Activated CD8-positive, alpha-beta memory T cell treated with anti-CD3 and anti-CD28 coated beads, Interleukin-2, amount 10 ng/mL, durations not matched to agents 7 days and 5 days (primary cell): ENCODE measurements at places on chromosomes 2 and 18. TPM values are rescaled to one million over a fixed set of nuclear protein-coding genes. Genes with fewer than 3 reads are reported as not detected.

Gene NT5C1B
- total RNA-seq = not detected

Gene UGT1A7
- total RNA-seq = not detected

Gene UCN
- total RNA-seq = 1.1 TPM

Gene EHBP1
- total RNA-seq = 22.7 TPM

Gene MEP1B
- total RNA-seq = 0.20 TPM

Gene PNPT1
- 67.6 TPM for total RNA-seq

Gene PLCL1
- 0.26 TPM for total RNA-seq

Gene ALPP
- total RNA-seq = not detected

Gene ERBB4
- total RNA-seq = not detected

GRCh38 chr2:168929031-168929430 lies 27.9 kb downstream of the G6PC2 start:
- no peaks in the 10 kb centered on the region for H3K4me1 ChIP-seq
- H3K36me3 ChIP-seq = no peaks in the 10 kb centered on the region
- H3K4me3 ChIP-seq = no peak overlapping the region

GRCh38 chr18:49029628-49030027 lies 78.9 kb upstream of the SMAD7 start:
- peaks cover 21% of the 10 kb centered on the region for H3K4me1 ChIP-seq
- no peaks in the 10 kb centered on the region for H3K36me3 ChIP-seq
- no peak overlapping the region for H3K27ac ChIP-seq
- peak; percentile 33 for DNase-seq

DNA sequence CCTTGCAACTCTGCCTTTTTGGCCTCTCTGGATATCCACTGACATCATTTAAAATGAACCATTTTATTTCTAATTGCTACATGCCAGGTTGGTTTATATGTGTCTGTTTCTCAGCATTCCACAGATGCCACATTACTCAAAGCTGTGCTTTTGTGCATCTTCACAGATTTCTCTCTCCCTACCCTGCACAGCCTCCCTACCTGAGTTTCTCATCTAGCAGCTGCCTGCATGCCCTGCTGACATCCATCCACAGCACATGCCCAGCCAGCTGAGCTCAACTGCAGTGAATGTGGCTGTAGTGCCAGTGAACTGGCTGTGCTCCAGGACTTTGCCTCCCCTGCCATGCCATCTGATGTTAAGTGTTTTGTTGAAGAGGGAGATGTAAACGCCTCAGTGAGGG lies 44.5 kb downstream of the PKP4 start:
- peaks cover 15% of the 10 kb centered on the region for H3K4me1 ChIP-seq
- H3K36me3 ChIP-seq = peaks cover 2% of the 10 kb centered on the region
- H3K4me3 ChIP-seq = no peak overlapping the region
- no peak overlapping the region for H3K27ac ChIP-seq
- H3K27me3 ChIP-seq = no peaks in the 10 kb centered on the region

GRCh38 chr2:54077088-54077900 lies 38.1 kb upstream of the ACYP2 start:
- no peak for DNase-seq
- no peak overlapping the region for H3K27ac ChIP-seq
- H3K4me3 ChIP-seq = no peak overlapping the region
- H3K4me1 ChIP-seq = peaks cover 42% of the 10 kb centered on the region
- H3K36me3 ChIP-seq = peaks cover 6% of the 10 kb centered on the region

GRCh38 chr2:76684756-76685155 lies 837.4 kb downstream of the LRRTM4 start:
- DNase-seq = no peak
- no peaks in the 10 kb centered on the region for H3K36me3 ChIP-seq
- H3K27me3 ChIP-seq = no peaks in the 10 kb centered on the region

DNA sequence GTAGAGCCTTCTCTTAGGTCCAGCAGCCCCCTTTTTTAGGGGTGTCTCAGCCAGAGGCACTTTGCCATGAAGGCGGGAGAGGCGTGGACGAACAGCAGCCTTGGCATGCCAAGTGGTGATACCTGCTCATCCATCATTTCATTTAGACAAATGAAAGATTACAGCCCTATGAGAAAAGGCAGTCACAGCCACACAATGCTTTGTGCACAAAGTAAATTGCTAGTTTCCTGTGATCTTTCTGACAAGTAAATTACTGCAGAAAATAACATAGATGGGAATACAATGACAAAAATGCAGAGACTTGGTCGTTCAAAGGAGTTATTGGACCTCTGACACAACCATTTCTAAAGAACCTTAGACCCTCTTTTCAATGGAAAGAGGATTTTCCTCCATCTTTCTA lies 94.9 kb downstream of the RND3 start:
- no peak for DNase-seq
- no peaks in the 10 kb centered on the region for H3K36me3 ChIP-seq
- H3K27ac ChIP-seq = no peak overlapping the region
- H3K4me1 ChIP-seq = no peaks in the 10 kb centered on the region

DNA sequence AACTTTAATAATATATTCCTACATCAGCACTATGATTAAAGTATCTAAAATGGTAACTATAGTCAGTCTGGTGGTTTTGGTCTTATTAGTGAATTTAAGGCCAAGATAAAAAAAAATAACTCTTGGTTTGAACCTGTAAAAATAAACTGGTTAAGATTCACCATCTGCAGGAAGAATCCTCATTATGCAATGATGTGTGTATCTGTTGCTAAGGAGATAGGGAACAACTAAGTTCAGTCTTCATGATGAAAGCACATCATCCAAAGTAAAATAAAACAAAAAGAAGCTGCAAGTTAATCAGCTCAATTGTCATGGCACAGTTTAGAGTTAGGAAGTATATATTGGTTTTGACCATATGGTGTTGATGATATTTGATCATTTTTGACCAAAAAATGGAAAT lies 466.0 kb downstream of the NYAP2 start:
- DNase-seq = no peak
- H3K4me1 ChIP-seq = no peaks in the 10 kb centered on the region
- H3K4me3 ChIP-seq = no peak overlapping the region
- H3K36me3 ChIP-seq = no peaks in the 10 kb centered on the region
- H3K27ac ChIP-seq = no peak overlapping the region
- no peaks in the 10 kb centered on the region for H3K27me3 ChIP-seq

- no peak overlapping the region for H3K4me3 ChIP-seq
- peaks cover 1% of the 10 kb centered on the region for H3K4me1 ChIP-seq
- H3K36me3 ChIP-seq = no peaks in the 10 kb centered on the region
- no peak overlapping the region for H3K27ac ChIP-seq
Measured at GRCh38 chr2:181573140-181573736, 83.7 kb downstream of the CERKL start.

GRCh38 chr2:203500951-203501350 lies 34.1 kb downstream of the RAPH1 start:
- H3K4me3 ChIP-seq = no peak overlapping the region
- H3K27me3 ChIP-seq = no peaks in the 10 kb centered on the region
- H3K4me1 ChIP-seq = no peaks in the 10 kb centered on the region
- H3K36me3 ChIP-seq = no peaks in the 10 kb centered on the region
- H3K27ac ChIP-seq = no peak overlapping the region

DNA sequence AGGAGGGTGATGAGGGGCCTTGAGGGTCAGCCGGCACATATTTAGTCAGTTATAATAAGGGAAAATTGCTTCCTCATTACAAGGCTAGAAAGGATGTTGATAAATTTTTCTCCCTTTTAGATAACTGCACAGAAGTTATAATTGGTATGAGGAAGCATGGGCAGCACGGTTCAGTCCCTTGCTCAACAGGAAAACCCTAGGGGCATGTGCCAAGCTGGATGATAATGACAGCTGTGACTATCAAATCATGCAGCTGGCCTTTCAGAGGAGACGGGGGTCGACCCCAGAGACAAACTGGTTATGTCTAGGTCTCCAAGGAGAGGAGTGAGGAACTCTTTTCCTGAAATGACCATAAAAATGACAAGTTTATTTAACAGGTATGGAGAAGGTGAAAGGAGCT lies 448.1 kb upstream of the VRK2 start:
- H3K36me3 ChIP-seq = no peaks in the 10 kb centered on the region
- H3K4me1 ChIP-seq = no peaks in the 10 kb centered on the region
- no peak for DNase-seq
- no peak overlapping the region for H3K27ac ChIP-seq

DNA sequence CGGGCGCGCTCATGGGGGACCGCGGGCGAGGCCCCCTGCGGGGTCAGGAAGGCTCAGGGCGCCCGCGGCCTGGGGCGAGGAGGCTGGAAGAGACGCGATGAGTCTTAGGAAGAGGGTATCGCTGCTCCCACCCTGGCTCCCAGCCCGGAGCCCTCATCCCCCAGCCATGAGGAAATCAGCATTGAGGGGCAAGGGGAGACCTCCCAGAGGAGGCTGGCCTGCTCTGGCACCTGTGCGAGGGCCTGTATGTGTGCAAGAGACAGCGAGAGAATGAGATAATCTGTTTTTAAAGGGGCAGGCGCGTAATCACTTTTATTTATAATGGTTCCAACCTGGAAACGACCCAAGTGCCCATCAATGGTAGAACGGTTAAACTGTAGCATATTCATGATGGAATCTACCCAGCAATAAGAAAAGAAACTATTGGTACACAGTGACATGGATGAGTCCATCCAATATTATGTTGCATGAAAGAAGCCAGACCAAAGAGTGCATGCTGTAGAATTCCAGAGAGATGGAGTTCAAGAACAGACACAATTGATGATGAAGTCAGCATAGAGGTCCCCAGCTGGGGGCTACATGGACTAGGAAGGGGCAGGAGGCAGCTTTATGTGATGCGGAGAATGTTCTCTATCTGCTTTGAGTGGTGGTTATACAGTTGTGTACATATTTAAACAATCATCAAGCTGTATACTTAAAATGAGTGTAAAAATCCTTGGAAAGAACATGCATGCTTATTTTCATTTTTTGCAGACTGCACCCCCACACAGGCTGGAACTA lies 14.4 kb downstream of the FBXO41 start:
- H3K4me3 ChIP-seq = peak overlapping the region; percentile 66
- H3K27ac ChIP-seq = peak overlapping the region; percentile 41
- H3K27me3 ChIP-seq = no peaks in the 10 kb centered on the region

- H3K27ac ChIP-seq = no peak overlapping the region
- no peak overlapping the region for H3K4me3 ChIP-seq
- H3K36me3 ChIP-seq = no peaks in the 10 kb centered on the region
- peak; percentile 39 for DNase-seq
Measured at GRCh38 chr2:126736133-126736874, 80.3 kb downstream of the GYPC start.

GRCh38 chr2:55153584-55154299 lies 78.4 kb downstream of the CLHC1 start:
- peaks cover 6% of the 10 kb centered on the region for H3K4me1 ChIP-seq
- H3K27ac ChIP-seq = no peak overlapping the region
- no peak overlapping the region for H3K4me3 ChIP-seq
- H3K27me3 ChIP-seq = no peaks in the 10 kb centered on the region
- peaks cover 2% of the 10 kb centered on the region for H3K36me3 ChIP-seq
- no peak for DNase-seq

GRCh38 chr2:219736209-219736608 lies 108.8 kb downstream of the SLC4A3 start:
- H3K4me1 ChIP-seq = no peaks in the 10 kb centered on the region
- DNase-seq = no peak

DNA sequence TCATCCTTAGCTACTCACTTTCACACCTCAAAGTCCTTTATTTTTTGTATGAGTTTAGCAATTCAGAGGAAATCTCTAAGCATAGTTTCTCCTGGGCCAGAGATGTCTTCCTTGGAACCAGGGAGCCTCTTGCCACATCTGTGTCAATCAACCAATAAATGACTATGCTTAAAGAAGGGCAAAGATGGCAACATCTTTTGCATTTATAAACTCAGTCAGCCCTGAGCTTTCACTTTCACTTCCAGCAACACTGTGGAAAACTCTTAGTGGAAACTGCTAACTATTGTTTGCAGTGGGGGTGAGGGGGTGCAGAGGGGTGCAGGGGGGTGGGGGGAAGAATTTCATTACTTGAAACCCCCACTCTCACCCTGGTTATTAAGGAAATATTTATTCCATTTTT lies 3.4 kb downstream of the ACVR1C start:
- peaks cover 32% of the 10 kb centered on the region for H3K4me1 ChIP-seq
- peaks cover 10% of the 10 kb centered on the region for H3K36me3 ChIP-seq
- H3K4me3 ChIP-seq = peak overlapping the region; percentile 40
- H3K27me3 ChIP-seq = peaks cover 20% of the 10 kb centered on the region
- DNase-seq = no peak
- peak overlapping the region; percentile 68 for H3K27ac ChIP-seq

DNA sequence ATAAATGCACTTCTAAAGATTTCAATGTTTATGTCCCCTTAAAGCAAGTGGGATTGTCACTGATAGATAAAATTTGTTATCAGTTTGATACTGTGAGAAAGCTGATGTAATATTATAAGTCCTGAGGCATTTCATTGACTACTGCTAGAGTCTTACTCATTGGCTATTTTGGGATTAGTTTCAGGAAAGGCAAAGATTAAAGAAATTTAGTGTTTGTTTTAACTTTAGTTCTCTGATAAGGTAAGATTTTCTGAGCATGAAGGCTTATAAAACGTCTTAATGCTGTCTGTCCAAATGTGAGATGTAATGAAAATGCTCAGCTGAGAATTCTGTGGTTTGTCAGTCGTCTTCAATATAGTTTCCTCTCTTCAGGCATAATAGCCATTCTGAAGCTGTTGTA lies 886.4 kb upstream of the CDH2 start:
- H3K27ac ChIP-seq = no peak overlapping the region
- no peak overlapping the region for H3K4me3 ChIP-seq
- H3K27me3 ChIP-seq = no peaks in the 10 kb centered on the region
- no peaks in the 10 kb centered on the region for H3K36me3 ChIP-seq
- no peaks in the 10 kb centered on the region for H3K4me1 ChIP-seq
